GM23338 (cell line): ENCODE measurements at places on chromosomes 1 and 21.

GRCh38 chr1:78165816-78166215 lies 120.0 kb downstream of the GIPC2 start:
- DNase-seq = no peak

GRCh38 chr1:204286315-204286714 lies 72.5 kb upstream of the GOLT1A start:
- no peak for DNase-seq

GRCh38 chr1:228148196-228148861 lies 1.4 kb upstream of the GJC2 start:
- DNase-seq = no peak

DNA sequence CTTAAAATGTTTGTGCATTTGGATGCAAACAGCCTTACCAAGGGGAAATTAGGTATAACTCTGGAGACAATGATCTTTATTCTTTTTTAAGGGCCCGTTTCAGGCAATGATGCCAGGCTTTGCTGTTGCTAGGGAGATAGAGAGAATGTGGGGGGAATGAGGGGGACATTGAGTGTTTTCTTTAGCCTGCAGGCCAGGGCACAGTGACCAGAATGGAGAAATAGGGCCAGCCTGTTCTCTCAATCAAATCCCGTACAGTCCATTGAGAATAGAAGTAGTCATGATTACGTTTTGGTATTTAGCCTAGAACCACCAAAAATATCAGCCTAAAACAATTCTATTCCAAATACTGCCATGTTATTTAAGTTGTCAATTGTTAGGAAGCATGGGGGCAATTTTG lies 49.0 kb downstream of the RGS7 start:
- DNase-seq = no peak

- no peak for DNase-seq
Observed at GRCh38 chr1:42392967-42393848, 12.6 kb downstream of the RIMKLA start.

- DNase-seq = no peak
Observed at GRCh38 chr1:205303247-205303888, 18.2 kb downstream of the NUAK2 start.

DNA sequence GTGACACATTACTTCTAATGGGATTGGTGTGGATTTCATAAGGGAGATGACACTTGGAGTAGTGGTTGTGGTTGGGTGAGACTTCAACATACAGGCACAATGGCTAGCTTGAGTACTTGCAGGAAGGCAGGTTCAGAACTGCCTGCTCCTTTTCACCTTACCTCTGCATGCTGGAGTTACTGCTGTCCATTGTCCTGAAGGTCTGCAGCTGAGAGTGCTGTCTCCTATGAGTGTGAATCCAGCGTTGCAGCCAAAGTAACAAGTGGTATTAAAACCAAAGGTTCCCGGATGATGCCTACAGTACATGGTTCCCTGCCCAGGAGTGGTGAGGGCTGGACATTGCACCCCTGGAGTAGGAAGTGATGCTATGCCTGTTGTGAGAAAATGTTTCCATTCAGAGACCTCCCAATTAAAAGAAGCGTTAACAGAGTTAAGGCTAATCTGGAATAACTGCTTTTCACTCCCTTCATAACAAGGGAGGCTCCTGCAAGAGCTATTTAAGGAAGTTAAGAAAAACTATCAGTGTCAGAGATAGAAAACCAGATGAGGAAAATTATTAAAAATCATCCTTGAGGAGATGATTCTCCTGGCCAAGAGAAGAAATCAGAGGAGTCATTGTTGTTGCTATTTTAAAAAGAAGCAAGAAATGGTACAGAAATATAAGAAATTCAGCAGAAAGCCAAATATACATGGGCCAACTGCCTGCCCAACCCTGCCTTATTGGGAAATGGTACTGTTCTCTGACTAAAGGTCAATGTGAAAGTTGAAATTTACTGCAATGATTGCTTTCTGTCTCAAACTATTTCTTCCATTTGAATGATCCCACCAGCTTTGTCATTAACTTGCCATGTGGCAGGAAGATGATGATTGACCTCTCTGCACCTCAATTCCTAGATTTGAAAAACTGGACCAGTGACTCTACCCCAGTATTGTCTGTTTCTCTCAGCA lies 9.8 kb upstream of the F5 start:
- DNase-seq = peak; percentile 74
